ENCODE measurements at places on chromosomes 16 and 17. TPM values are rescaled to one million over a fixed set of nuclear protein-coding genes. Genes with fewer than 3 reads are reported as not detected.

- DNase-seq = no peak
Observed at GRCh38 chr17:57201481-57201880, 54.8 kb upstream of the MSI2 start.

DNA sequence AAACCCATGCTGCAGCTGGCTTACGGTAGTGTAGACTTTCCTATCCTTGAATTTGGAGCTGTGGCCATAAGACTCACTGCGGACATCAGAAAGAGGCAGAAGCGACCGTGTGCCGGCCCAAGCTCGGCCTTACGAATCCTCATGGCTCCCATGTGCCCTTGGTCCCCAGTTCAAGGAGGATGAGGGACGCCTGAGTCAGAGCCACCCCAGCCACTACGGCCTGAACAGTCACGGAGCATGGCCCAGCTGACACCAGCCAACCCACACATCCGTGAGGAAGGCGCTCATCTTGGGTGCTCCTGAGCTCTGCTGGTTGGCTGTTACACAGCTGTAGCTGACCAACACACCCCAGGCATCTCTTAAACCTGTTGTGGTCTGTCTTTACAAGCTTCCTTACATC is 44.0 kb downstream of the ZCCHC14 start:
- DNase-seq = no peak

DNA sequence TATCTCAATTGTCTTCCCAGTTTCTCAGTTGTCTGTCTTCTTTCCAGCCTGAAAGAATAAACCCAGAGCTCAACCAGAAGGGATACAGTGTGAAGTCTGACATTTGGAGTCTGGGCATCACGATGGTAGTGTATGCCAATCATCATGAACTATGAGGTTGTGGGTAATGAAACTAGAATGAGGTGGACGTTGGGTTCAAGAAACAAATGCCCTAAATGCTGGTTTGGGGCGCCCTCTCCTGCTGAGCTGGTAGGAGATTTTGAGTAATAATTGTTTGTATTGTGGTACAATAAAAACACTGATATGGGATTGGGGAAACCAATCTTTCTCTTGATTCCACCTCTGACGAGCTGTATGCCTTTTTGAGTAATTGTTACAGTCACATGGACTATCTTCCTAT is 110.4 kb downstream of the MAP2K6 start:
- DNase-seq = no peak

DNA sequence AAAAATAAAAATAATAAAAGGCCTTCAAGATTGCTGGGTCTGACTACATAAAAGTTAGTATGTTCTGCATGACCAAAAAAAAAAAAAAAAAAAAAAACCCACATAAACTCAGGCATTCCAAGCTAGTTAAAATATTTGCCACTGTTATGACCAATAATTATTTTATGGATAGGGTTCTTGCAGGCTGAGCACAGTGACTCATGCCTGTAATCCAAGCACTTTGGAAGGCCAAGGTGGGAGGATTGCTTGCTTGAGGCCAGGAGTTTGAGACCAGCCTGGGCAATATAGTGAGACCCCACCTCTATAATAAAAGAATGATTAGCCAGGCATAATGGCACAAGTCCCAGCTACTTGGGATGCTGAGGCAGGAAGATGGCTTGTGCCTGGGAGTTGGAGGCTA is 8.1 kb downstream of the SCNN1B start:
- DNase-seq = no peak

- no peak for DNase-seq
Observed at GRCh38 chr16:12268606-12269005, 292.1 kb downstream of the SNX29 start.

GRCh38 chr16:1865902-1866690 is 5.9 kb downstream of the MEIOB start:
- no peak for DNase-seq

DNA sequence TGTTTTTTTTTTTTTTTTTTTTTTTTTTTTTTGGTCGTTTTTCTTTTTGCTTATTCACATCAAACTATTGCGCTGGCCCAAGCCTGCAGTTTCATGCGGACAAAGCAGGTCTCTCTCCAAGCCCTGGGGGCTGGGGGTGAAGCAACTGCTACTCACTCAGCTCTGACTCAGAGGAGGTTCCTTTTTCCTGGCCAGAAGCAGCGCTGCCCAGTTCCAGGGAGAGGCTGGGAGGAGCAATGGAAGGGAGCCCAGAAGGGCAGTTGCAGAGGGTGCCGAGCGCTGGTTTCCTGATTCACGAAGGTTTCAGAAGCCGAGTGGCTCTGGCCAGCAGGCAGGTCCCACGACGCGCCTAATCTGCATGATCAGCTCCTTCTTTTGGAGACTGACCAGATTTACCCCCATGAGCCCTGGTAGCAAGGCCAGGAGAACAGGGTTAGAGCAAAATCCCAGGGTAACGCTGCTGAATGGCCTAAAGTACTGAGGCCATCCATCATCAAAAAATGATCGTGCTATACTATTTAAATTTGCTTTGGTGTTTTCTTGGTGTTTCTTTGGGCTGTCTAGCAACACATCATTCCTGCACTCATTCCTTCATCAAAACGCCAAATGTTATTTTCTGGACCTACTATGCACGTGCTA is 144.7 kb upstream of the SOX9 start:
- no peak for DNase-seq

CUEDC1 gene
- 1.0 TPM for total RNA-seq

DNA sequence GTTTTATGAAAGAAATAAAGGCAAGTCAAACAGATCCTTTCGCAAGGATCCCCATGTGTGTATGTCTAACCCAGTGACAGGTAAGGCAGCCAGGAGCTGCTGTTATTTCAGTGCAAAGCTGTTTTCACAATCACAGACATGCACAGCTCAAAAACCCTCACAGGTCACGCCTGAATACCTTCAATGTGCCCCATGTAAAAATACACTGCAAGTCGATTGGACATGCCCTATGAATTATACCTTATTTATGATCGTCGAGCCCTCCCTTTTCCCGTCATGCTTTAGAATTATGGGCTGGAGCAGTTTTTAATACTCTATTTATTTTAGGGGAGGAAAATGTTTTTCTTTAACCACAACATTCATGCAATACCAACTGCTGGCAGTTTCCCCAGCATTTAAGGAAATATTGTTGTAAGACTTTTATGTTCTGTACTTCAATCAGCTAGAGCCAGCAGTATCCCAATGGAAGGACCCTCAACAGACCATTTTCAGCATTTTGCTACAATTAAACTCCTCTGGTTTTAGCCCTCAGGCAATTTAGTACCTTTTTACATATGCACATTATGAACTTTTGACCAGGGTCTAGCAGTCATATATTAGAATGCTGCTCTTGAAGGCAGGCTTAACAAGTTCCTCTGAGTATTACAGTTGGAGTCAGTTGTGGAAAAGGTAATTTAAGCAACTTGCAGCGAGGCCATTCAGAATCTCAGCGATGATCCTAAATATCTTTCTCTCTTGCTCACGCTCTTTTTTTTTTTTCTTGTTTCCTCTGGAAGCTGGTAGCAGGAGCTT is 362.2 kb downstream of the WWOX start:
- DNase-seq = no peak

- no peak for DNase-seq
Observed at GRCh38 chr16:65958086-65958485, 408.4 kb upstream of the CDH5 start.

GRCh38 chr16:79369796-79370195 is 230.7 kb downstream of the MAF start:
- DNase-seq = no peak

ATP2A1 gene
- 0.56 TPM for total RNA-seq

GRCh38 chr17:34130544-34130943 is 124.5 kb upstream of the CCL2 start:
- DNase-seq = no peak

NOD2 gene
- 0.49 TPM for total RNA-seq

SYNGR2 gene
- total RNA-seq = 81.9 TPM

CYBA gene
- 240 TPM for total RNA-seq

DNA sequence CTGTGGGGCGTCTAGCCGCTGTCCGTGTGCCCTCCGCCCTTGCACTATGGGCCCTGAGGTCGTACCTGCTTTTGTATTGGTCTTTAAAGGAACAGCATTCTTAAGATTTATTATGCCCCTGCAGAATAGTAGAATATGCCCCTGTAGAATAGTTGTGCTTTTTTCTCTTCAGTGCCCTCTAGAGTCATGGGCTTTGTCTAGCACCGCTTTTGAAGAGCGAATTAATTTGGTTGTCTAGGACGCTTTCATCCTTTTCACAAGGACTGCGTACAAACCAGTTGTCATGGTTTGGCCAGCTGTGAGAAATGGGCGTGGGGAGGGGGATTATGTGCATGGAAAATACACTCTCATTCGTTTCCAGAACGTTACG is 621 bp downstream of the CEP95 start:
- peak; percentile 73 for DNase-seq

DCTPP1 gene
- total RNA-seq = 15.6 TPM

GRCh38 chr17:68731465-68731864 is 130.3 kb upstream of the FAM20A start:
- no peak for DNase-seq

GPR179 gene
- not detected for total RNA-seq

GRCh38 chr17:46190763-46191162 is 2.5 kb downstream of the KANSL1 start:
- no peak for DNase-seq
